Memory B cell (primary cell): ENCODE measurements at places on chromosomes 12 and 14.

- no peak for DNase-seq
- no peak overlapping the region for H3K4me3 ChIP-seq
- H3K36me3 ChIP-seq, result no peaks in the 10 kb centered on the region
- no peak overlapping the region for H3K27ac ChIP-seq
- H3K4me1 ChIP-seq, result peaks cover 7% of the 10 kb centered on the region
- H3K27me3 ChIP-seq, result peaks cover 6% of the 10 kb centered on the region
Observed at GRCh38 chr14:60632777-60633176, 16.5 kb downstream of the SIX1 start.

GRCh38 chr14:81772381-81772780, 238.7 kb upstream of the SEL1L start:
- no peak overlapping the region for H3K27ac ChIP-seq
- no peak for DNase-seq
- H3K27me3 ChIP-seq, result no peaks in the 10 kb centered on the region
- no peak overlapping the region for H3K4me3 ChIP-seq
- no peaks in the 10 kb centered on the region for H3K36me3 ChIP-seq

GRCh38 chr14:24456980-24457379, 14.4 kb upstream of the SDR39U1 start:
- H3K4me1 ChIP-seq, result no peaks in the 10 kb centered on the region
- H3K27ac ChIP-seq, result no peak overlapping the region
- peaks cover 26% of the 10 kb centered on the region for H3K36me3 ChIP-seq
- H3K4me3 ChIP-seq, result no peak overlapping the region
- no peaks in the 10 kb centered on the region for H3K27me3 ChIP-seq

- no peak overlapping the region for H3K27ac ChIP-seq
- no peaks in the 10 kb centered on the region for H3K36me3 ChIP-seq
- DNase-seq, result no peak
Observed at GRCh38 chr12:64551676-64552075, 58.6 kb upstream of the RASSF3 start.

GRCh38 chr12:12837025-12837812, 24.1 kb downstream of the DDX47 start:
- peaks cover 6% of the 10 kb centered on the region for H3K4me1 ChIP-seq
- DNase-seq, result peak; percentile 27
- peaks cover 20% of the 10 kb centered on the region for H3K36me3 ChIP-seq
- H3K4me3 ChIP-seq, result no peak overlapping the region

DNA sequence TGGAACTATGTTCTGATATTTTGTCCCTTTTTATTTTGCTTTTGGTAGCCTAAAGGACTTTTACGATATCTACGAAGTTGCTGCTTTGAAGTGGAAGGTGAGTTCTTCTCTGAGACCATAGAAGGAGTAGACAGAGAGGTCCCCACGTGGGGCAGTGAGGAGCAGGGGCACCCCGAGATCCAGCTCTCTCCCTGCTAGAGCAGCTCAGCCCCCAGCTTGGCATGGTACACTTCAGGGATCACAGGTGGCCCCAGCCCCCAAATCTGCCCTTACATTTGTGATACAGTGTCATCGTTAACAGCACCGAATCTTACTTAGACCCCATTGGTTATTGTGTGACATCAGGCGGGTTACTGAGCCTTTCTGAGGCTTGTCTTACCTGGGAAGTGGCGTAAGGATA, 56.8 kb downstream of the SLC8B1 start:
- H3K4me3 ChIP-seq, result no peak overlapping the region
- peaks cover 16% of the 10 kb centered on the region for H3K36me3 ChIP-seq
- DNase-seq, result no peak
- H3K27me3 ChIP-seq, result no peaks in the 10 kb centered on the region

GRCh38 chr14:32428875-32429274, 99.8 kb downstream of the AKAP6 start:
- DNase-seq, result no peak
- H3K4me3 ChIP-seq, result no peak overlapping the region
- peaks cover 6% of the 10 kb centered on the region for H3K27me3 ChIP-seq
- H3K36me3 ChIP-seq, result no peaks in the 10 kb centered on the region

- no peak overlapping the region for H3K4me3 ChIP-seq
- H3K27ac ChIP-seq, result no peak overlapping the region
- no peaks in the 10 kb centered on the region for H3K36me3 ChIP-seq
- peaks cover 1% of the 10 kb centered on the region for H3K27me3 ChIP-seq
- no peak for DNase-seq
Observed at GRCh38 chr12:29688914-29689313, 94.8 kb downstream of the TMTC1 start.

- DNase-seq, result no peak
- no peak overlapping the region for H3K4me3 ChIP-seq
- no peaks in the 10 kb centered on the region for H3K36me3 ChIP-seq
- peaks cover 18% of the 10 kb centered on the region for H3K27me3 ChIP-seq
- no peak overlapping the region for H3K27ac ChIP-seq
Observed at GRCh38 chr14:76564471-76565422, 188.8 kb downstream of the ESRRB start.

DNA sequence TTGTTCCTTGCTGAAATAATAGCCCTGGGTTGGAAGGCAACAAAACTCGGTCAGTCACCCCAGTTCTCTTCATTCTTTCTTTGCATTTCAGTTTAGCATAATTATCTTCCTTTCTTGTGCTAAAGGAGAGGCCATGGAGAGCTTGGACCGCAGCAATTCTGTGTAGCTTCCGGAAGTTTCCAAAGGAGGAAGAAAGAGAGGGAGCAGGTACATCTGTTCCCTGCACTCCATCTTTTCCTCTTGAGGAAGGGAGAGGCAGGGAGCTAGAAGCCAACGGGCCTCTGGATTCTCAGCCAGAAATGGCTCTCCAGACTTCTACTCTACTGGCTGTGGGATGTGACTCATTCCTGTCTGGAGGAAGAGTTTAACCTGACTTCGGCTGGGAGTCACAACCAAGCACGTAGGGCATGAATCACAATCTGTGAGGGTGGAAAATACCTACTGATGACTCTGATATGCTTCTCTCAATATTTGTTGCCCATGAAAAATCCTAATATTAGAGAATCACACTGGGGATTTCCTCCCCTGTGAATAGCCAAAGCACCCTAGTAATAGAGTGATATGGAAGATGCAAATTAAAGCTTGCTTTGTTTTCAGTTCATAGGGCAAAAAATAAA, 17.0 kb downstream of the ANO6 start:
- no peak overlapping the region for H3K4me3 ChIP-seq
- no peak for DNase-seq
- peaks cover 19% of the 10 kb centered on the region for H3K4me1 ChIP-seq
- peak overlapping the region; percentile 74 for H3K27ac ChIP-seq
- peaks cover 15% of the 10 kb centered on the region for H3K36me3 ChIP-seq

- H3K36me3 ChIP-seq, result peaks cover 15% of the 10 kb centered on the region
- H3K4me3 ChIP-seq, result no peak overlapping the region
- no peak overlapping the region for H3K27ac ChIP-seq
- no peaks in the 10 kb centered on the region for H3K27me3 ChIP-seq
Observed at GRCh38 chr14:103684471-103684870, 30.8 kb downstream of the XRCC3 start.

- no peak overlapping the region for H3K4me3 ChIP-seq
- no peaks in the 10 kb centered on the region for H3K36me3 ChIP-seq
- H3K4me1 ChIP-seq, result no peaks in the 10 kb centered on the region
Observed at GRCh38 chr12:20339060-20339459, 29.3 kb upstream of the PDE3A start.

GRCh38 chr12:26122681-26123481, 2.0 kb downstream of the BHLHE41 start:
- H3K4me1 ChIP-seq, result peaks cover 42% of the 10 kb centered on the region
- H3K36me3 ChIP-seq, result peaks cover 4% of the 10 kb centered on the region
- H3K27me3 ChIP-seq, result no peaks in the 10 kb centered on the region
- peak overlapping the region; percentile 99 for H3K4me3 ChIP-seq
- DNase-seq, result peak; percentile 63

- no peak overlapping the region for H3K27ac ChIP-seq
- no peak overlapping the region for H3K4me3 ChIP-seq
- no peaks in the 10 kb centered on the region for H3K36me3 ChIP-seq
- H3K4me1 ChIP-seq, result no peaks in the 10 kb centered on the region
- no peak for DNase-seq
- H3K27me3 ChIP-seq, result no peaks in the 10 kb centered on the region
Observed at GRCh38 chr12:97182769-97183168, 275.7 kb downstream of the NEDD1 start.

GRCh38 chr14:86798330-86798729, 1194.7 kb downstream of the GALC start:
- H3K4me1 ChIP-seq, result no peaks in the 10 kb centered on the region
- no peak overlapping the region for H3K27ac ChIP-seq
- H3K4me3 ChIP-seq, result no peak overlapping the region

GRCh38 chr12:14514154-14514842, 53.4 kb downstream of the PLBD1 start:
- H3K4me1 ChIP-seq, result peaks cover 5% of the 10 kb centered on the region
- no peak overlapping the region for H3K27ac ChIP-seq
- DNase-seq, result no peak
- peaks cover 1% of the 10 kb centered on the region for H3K36me3 ChIP-seq
- H3K4me3 ChIP-seq, result no peak overlapping the region

DNA sequence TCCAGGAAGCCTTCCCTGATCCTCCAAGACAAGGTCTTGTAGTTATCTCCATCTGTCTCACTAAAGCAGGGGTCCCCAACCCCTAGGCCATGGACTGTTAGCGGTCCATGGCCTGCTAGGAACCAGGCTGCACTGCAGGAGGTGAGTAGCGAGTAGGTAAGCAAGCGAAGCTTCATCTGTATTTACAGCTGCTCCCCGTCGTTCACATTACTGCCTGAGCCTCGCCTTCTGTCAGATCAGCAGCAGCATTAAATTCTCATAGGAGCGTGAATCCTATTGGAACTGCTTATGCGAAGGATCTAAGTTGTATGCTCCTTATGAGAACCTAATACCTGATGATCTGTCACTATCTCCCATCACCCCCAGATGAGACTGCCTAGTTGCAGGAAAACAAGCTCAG, 12.4 kb upstream of the NFYB start:
- H3K27me3 ChIP-seq, result peaks cover 7% of the 10 kb centered on the region
- DNase-seq, result no peak
- no peak overlapping the region for H3K4me3 ChIP-seq
- H3K36me3 ChIP-seq, result no peaks in the 10 kb centered on the region
- H3K4me1 ChIP-seq, result peaks cover 6% of the 10 kb centered on the region
- no peak overlapping the region for H3K27ac ChIP-seq

- H3K4me1 ChIP-seq, result no peaks in the 10 kb centered on the region
- no peak overlapping the region for H3K27ac ChIP-seq
- no peak for DNase-seq
- H3K27me3 ChIP-seq, result peaks cover 10% of the 10 kb centered on the region
- H3K36me3 ChIP-seq, result no peaks in the 10 kb centered on the region
Observed at GRCh38 chr12:5588591-5588990, 156.7 kb downstream of the NTF3 start.

DNA sequence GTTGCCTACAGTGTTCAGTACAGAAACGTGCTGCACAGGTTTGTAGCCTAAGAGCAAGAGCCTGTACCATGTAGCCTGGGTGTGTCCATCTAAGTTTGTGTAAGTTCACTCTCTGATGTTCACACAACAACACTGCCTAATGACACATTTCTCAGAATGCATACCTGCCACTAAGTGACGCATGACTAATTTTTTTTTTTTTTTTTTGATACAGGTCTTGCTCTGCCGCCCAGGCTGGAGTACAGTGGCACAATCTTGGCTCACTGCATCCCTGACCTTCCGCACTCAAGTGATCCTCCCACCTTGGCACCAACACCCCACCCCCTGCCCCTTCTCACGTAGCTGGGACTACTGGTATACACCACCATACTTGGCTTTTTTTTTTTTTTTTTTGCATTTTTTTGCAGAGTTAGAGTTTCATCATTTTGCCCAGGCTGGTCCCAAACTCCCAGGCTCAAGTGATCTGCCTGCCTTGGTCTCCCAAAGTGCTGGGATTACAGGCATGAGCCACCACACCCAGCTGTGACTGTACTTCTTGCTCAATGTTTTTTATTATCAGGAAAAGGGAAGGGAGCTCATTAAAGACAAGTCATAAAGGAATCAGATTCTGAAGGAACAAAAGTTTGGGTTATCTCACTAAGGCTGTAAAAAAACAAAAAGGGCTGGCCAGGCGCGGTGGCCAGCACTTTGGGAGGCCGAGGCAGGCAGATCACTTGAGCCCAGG, 10.0 kb upstream of the CDC42BPB start:
- H3K27me3 ChIP-seq, result peaks cover 2% of the 10 kb centered on the region
- no peak for DNase-seq
- no peak overlapping the region for H3K27ac ChIP-seq
- H3K4me3 ChIP-seq, result no peak overlapping the region
- H3K36me3 ChIP-seq, result no peaks in the 10 kb centered on the region
- H3K4me1 ChIP-seq, result peaks cover 3% of the 10 kb centered on the region

DNA sequence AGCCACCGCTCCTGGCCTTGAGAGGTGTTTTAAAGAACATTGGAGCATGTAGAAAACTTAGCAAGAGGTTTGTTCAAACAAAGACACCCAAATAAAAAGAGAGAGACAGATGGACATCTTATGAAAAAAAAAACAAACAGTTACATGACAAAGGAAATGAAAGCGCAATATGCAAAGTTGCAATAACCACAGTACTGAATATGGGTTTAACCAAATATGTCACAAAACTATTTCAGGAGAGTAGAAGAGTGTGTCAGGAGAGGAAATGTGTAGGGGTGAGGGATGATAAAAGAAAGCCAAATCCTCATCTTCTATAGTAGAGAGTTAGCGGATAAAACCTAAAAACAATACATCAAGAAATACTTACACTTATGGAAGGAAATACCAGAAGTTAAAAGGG, 98.4 kb downstream of the GTF2A1 start:
- peak overlapping the region; percentile 24 for H3K4me3 ChIP-seq
- no peaks in the 10 kb centered on the region for H3K27me3 ChIP-seq
- no peak for DNase-seq
- H3K27ac ChIP-seq, result peak overlapping the region; percentile 0
- peaks cover 21% of the 10 kb centered on the region for H3K4me1 ChIP-seq
- no peaks in the 10 kb centered on the region for H3K36me3 ChIP-seq

- no peaks in the 10 kb centered on the region for H3K36me3 ChIP-seq
- H3K27me3 ChIP-seq, result no peaks in the 10 kb centered on the region
- H3K4me3 ChIP-seq, result no peak overlapping the region
- H3K4me1 ChIP-seq, result peaks cover 26% of the 10 kb centered on the region
- DNase-seq, result no peak
Observed at GRCh38 chr12:116361414-116362223, 84.1 kb upstream of the MED13L start.

- peak overlapping the region; percentile 98 for H3K4me3 ChIP-seq
- no peaks in the 10 kb centered on the region for H3K27me3 ChIP-seq
- peaks cover 3% of the 10 kb centered on the region for H3K36me3 ChIP-seq
- H3K27ac ChIP-seq, result peak overlapping the region; percentile 94
Observed at GRCh38 chr14:106846218-106846617, 1319.8 kb downstream of the TMEM121 start.

- no peak overlapping the region for H3K4me3 ChIP-seq
- no peak for DNase-seq
- H3K27me3 ChIP-seq, result no peaks in the 10 kb centered on the region
- H3K27ac ChIP-seq, result no peak overlapping the region
Observed at GRCh38 chr14:79656056-79656455, 555.2 kb downstream of the DIO2 start.

- H3K36me3 ChIP-seq, result peaks cover 12% of the 10 kb centered on the region
- no peak overlapping the region for H3K4me3 ChIP-seq
- no peak overlapping the region for H3K27ac ChIP-seq
Observed at GRCh38 chr12:123109319-123109772, 41.5 kb downstream of the PITPNM2 start.

GRCh38 chr14:68848253-68848652, 55.4 kb upstream of the ZFP36L1 start:
- peaks cover 4% of the 10 kb centered on the region for H3K27me3 ChIP-seq
- peaks cover 2% of the 10 kb centered on the region for H3K36me3 ChIP-seq
- H3K27ac ChIP-seq, result no peak overlapping the region
- H3K4me3 ChIP-seq, result no peak overlapping the region
- H3K4me1 ChIP-seq, result peaks cover 4% of the 10 kb centered on the region
- no peak for DNase-seq

- no peak for DNase-seq
- peaks cover 10% of the 10 kb centered on the region for H3K27me3 ChIP-seq
- peaks cover 14% of the 10 kb centered on the region for H3K4me1 ChIP-seq
Observed at GRCh38 chr12:49944718-49945117, 5.8 kb upstream of the AQP2 start.
